ENCODE measurements at places on chromosomes 13 and 19. TPM values are rescaled to one million over a fixed set of nuclear protein-coding genes. Genes with fewer than 3 reads are reported as not detected.

The TMEM59L gene
- 2.3 TPM for total RNA-seq

- no peak overlapping the region for H3K4me3 ChIP-seq
- no peaks in the 10 kb centered on the region for H3K27me3 ChIP-seq
- no peak overlapping the region for H3K27ac ChIP-seq
- DNase-seq, result no peak
Observed at GRCh38 chr13:106156468-106156867, 379.0 kb downstream of the EFNB2 start.

The ZNF615 gene
- total RNA-seq, result 35.9 TPM

The FSD1 gene
- 0.88 TPM for total RNA-seq

- peak overlapping the region; percentile 67 for H3K4me3 ChIP-seq
- H3K36me3 ChIP-seq, result no peaks in the 10 kb centered on the region
- no peak for DNase-seq
- H3K4me1 ChIP-seq, result peaks cover 30% of the 10 kb centered on the region
- H3K27me3 ChIP-seq, result no peaks in the 10 kb centered on the region
- H3K27ac ChIP-seq, result peak overlapping the region; percentile 100
Observed at GRCh38 chr19:42285541-42285941, 16.4 kb upstream of the PRR19 start.

DNA sequence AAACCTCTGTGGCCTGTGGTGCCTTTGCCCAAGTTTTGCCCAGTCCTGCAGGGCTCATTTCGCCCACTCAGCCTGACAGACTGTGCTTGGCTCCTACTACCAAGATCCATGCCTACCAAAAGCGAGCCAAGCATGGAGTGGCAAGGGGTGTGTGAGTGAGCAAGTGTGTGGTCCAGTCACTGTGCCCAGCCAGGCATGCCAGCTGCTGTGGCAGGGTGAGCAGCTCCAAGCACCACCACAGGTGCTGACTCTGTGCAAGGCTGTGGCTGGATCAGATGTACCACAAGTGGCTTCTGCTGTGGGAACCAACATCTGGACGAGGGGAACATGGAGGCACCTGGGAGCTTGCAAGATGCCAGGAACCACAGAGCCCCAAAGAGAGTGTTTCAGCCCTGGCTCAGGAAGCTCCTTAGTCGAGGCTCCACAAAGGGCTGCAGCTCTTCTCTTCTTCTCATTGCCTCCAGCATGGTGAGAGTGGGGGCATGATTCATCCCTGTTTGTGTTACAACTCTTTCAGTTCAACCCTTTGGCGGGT is 1564.2 kb upstream of the MIR17HG start:
- no peak overlapping the region for H3K27ac ChIP-seq
- H3K27me3 ChIP-seq, result no peaks in the 10 kb centered on the region
- H3K36me3 ChIP-seq, result no peaks in the 10 kb centered on the region
- H3K4me1 ChIP-seq, result no peaks in the 10 kb centered on the region

The SMG9 gene
- 10.6 TPM for total RNA-seq

- no peak overlapping the region for H3K4me3 ChIP-seq
- no peak for DNase-seq
- no peaks in the 10 kb centered on the region for H3K4me1 ChIP-seq
- H3K36me3 ChIP-seq, result no peaks in the 10 kb centered on the region
Observed at GRCh38 chr13:30377312-30377685, 45.0 kb upstream of the UBE2L5 start.

The ATXN8OS gene
- total RNA-seq, result not detected

DNA sequence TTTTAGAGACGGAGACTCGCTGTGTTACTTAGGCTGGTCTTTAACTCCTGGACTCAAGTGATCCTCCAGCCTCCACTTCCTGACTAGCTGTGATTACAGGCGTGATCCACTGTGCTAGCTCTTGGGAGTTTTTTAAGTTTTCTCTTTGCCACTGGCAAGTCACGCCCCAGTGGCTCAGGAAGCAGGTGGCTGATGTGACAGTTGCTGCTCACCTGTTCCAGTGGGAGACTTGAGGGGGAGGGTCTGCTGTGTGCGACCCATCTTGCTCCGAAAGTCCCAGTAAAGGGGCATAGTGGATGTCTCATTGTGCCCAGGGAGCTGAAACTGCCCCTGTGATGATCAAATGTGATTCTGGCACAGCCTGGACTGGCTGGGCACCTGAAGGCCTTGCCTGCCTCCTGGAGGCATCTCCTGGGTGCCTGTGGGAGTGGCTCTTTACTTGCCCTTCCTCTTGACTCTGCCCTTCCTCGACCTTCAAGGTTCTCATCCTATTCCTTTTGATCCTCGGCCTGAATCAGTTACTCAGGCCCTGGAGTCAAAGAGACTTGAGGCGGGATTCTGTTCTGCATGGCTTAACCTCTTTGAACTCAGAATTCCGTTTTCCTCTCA is 7.8 kb downstream of the SMARCA4 start:
- no peak for DNase-seq
- no peak overlapping the region for H3K4me3 ChIP-seq
- H3K27me3 ChIP-seq, result no peaks in the 10 kb centered on the region
- peak overlapping the region; percentile 39 for H3K27ac ChIP-seq

DNA sequence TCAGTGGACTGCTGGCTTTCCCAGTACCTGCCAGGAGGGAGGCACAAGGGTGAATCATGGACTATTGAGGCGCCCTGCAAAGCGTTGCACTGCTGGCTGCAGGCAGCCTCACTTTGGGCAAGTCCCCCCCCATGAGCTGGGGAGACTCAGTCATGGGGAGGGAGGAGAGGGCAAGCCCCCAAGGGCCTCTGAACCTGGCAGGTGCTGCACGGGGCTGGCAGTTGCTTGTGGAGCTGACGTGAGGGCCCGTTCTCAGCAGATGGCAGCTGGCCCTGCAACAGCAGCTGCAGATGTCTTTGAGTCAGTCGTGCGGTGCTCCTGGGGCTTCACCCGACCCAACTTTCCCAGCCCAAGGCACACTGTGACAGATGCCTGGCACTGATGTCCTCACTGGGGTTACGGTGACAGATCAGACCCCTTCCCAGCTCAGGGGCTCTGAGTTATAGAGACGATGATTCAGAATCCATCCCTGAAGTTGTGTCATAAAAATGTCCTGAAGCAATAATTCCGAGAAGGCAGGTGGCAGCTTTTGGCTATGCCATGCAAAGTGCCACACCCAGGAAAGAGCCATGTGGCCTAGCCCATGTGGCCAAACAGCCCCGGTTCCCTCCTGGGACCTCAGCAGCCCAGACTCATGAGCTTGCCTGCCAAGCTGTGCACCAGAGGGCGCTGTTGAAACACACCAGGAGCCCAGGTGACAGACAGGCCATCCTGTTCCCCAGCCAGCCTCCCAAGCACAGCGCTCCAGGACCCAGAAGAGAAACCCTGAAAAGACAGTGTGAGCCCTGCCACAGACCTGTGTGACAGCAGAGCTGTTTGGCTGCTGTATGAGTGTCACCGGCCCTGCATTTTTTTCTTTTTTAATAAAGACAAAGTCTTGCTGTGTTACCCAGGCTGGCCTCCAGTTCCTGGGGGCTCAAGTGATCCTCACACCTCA is 53.6 kb upstream of the LDLR start:
- H3K27ac ChIP-seq, result peak overlapping the region; percentile 81
- no peak overlapping the region for H3K4me3 ChIP-seq
- peak; percentile 92 for DNase-seq
- H3K27me3 ChIP-seq, result no peaks in the 10 kb centered on the region

The EMP3 gene
- total RNA-seq, result 24.1 TPM

- no peaks in the 10 kb centered on the region for H3K4me1 ChIP-seq
- no peak overlapping the region for H3K4me3 ChIP-seq
- no peaks in the 10 kb centered on the region for H3K36me3 ChIP-seq
- no peak for DNase-seq
- no peak overlapping the region for H3K27ac ChIP-seq
Observed at GRCh38 chr19:12773571-12773970, 1.8 kb downstream of the HOOK2 start.

The GPATCH1 gene
- 12.5 TPM for total RNA-seq

- H3K36me3 ChIP-seq, result no peaks in the 10 kb centered on the region
- H3K27me3 ChIP-seq, result no peaks in the 10 kb centered on the region
- no peak for DNase-seq
- no peak overlapping the region for H3K27ac ChIP-seq
- H3K4me3 ChIP-seq, result no peak overlapping the region
Observed at GRCh38 chr19:29060813-29061364, 152.1 kb downstream of the UQCRFS1 start.

GRCh38 chr13:99774644-99775043 is 196.9 kb downstream of the ZIC5 start:
- no peak for DNase-seq
- no peak overlapping the region for H3K27ac ChIP-seq
- no peaks in the 10 kb centered on the region for H3K36me3 ChIP-seq
- no peaks in the 10 kb centered on the region for H3K27me3 ChIP-seq

The TMC4 gene
- 41.6 TPM for total RNA-seq

- peaks cover 18% of the 10 kb centered on the region for H3K4me1 ChIP-seq
- DNase-seq, result peak; percentile 67
- peak overlapping the region; percentile 85 for H3K4me3 ChIP-seq
- H3K36me3 ChIP-seq, result no peaks in the 10 kb centered on the region
- H3K27me3 ChIP-seq, result no peaks in the 10 kb centered on the region
- H3K27ac ChIP-seq, result peak overlapping the region; percentile 93
Observed at GRCh38 chr19:17468302-17469091, 1.8 kb upstream of the SLC27A1 start.

The ZNF254 gene
- total RNA-seq, result 48.9 TPM

- no peaks in the 10 kb centered on the region for H3K27me3 ChIP-seq
- peak overlapping the region; percentile 89 for H3K4me3 ChIP-seq
- DNase-seq, result no peak
- peak overlapping the region; percentile 93 for H3K27ac ChIP-seq
Observed at GRCh38 chr13:114315074-114315785, 927 bp downstream of the CHAMP1 start.

- H3K36me3 ChIP-seq, result no peaks in the 10 kb centered on the region
- H3K4me3 ChIP-seq, result no peak overlapping the region
- no peaks in the 10 kb centered on the region for H3K27me3 ChIP-seq
- DNase-seq, result no peak
Observed at GRCh38 chr19:19371059-19371458, 34.4 kb upstream of the GATAD2A start.

GRCh38 chr13:27147530-27148170 is 24.0 kb downstream of the USP12 start:
- no peak overlapping the region for H3K27ac ChIP-seq
- no peak for DNase-seq
- H3K36me3 ChIP-seq, result no peaks in the 10 kb centered on the region
- no peak overlapping the region for H3K4me3 ChIP-seq
- H3K27me3 ChIP-seq, result no peaks in the 10 kb centered on the region
- no peaks in the 10 kb centered on the region for H3K4me1 ChIP-seq

Measured in breast epithelium (tissue), 4 donors.